ENCODE measurements at places on chromosomes 13 and 19. TPM values are rescaled to one million over a fixed set of nuclear protein-coding genes. Genes with fewer than 3 reads are reported as not detected.

DNA sequence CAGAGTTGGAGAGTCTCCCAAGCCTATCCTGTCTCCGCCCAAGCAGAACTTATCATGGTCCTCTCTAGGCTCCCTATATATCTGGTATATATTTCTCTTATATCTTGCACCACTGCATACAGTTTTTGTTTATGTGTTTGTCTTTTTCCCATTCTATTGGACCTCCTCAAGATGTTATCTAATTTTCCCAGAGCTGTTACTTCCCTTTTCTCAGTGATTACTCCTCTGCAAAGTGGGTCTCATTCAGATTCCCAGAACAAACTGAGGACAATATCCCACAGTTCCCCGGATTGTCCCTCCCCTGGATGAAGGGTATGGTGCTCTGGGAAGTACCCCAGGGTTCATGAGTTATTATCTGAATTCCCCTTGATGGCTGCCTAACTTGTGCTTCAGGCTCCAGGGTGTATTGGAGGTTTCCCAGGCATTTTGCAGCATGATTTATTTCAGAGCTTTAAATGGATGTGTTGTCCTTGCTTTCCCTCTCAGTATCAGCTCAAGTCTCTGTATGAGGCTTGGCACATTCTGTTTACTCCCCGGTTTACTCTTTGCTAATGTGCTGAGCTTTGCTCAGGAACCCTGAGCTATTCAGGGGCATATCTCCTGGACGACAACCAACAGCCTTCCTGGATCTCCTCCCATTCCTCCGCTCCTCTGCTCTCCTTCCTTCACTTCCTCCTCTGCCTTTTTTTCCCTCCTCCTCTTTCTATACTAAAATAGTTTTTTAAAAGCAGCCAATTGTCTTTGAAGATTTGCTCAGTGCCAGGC is 329.3 kb downstream of the SPRY2 start:
- no peak for DNase-seq
- H3K36me3 ChIP-seq, result no peaks in the 10 kb centered on the region
- H3K27ac ChIP-seq, result no peak overlapping the region
- H3K4me1 ChIP-seq, result peaks cover 5% of the 10 kb centered on the region

The LGALS4 gene
- 0.50 TPM for total RNA-seq

DNA sequence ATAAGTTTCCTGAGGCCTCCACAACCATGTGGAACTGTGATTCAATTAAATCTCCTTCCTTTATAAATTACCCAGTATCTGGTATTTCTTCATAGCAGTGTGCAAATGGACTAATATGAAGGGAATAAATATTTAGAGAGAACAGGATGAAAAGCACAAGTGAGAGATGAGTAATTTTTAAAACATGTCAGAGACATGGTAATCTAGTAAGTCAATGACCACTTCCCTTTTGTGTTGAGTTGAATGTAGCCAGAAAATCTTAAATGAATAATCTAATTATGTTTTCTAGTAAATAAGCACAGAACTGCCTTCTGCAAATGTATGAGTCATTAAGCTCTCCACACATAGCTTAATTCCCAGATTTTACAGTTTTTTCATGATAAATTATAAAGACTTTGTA is 524.1 kb upstream of the SLITRK5 start:
- no peak overlapping the region for H3K4me3 ChIP-seq
- no peaks in the 10 kb centered on the region for H3K27me3 ChIP-seq

DNA sequence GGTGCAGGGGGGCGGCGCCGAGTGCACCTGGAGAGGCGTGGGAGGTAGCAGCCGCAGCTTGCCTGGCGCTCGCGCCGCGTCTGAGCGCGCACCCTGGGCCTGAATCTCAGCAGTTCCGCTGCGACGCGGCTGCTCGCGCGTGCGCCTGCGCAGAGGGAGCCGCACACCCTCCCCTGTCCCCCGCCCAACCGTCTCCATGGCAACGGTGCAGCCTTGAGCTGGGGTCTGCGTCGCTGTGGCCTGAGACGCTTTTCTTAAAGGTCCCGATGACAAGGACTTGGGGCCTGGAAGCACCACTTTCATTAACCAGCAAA is at the start of gene PNMA8B:
PNMA8B (minus strand) TSS at position 82 of the 314 bp plus-strand sequence. CDS start 402 bp downstream, outside the sequence.
- H3K27me3 ChIP-seq, result no peaks in the 10 kb centered on the region
- no peak for DNase-seq
- no peak within 1 kb of the TSS for H3K27ac ChIP-seq
- peak within 1 kb of the TSS; percentile 41 for H3K4me3 ChIP-seq

The CYP2A7 gene
- not detected for total RNA-seq

GRCh38 chr13:110642291-110642981 is 27.1 kb downstream of the NAXD start:
- no peak for DNase-seq
- peak overlapping the region; percentile 63 for H3K27ac ChIP-seq
- H3K27me3 ChIP-seq, result no peaks in the 10 kb centered on the region
- peaks cover 20% of the 10 kb centered on the region for H3K4me1 ChIP-seq

GRCh38 chr13:99250982-99251825 is 7.0 kb downstream of the GPR18 start:
- H3K27ac ChIP-seq, result no peak overlapping the region
- no peak for DNase-seq
- no peaks in the 10 kb centered on the region for H3K4me1 ChIP-seq
- no peaks in the 10 kb centered on the region for H3K27me3 ChIP-seq
- peaks cover 14% of the 10 kb centered on the region for H3K36me3 ChIP-seq

The CYP4F8 gene
- not detected for total RNA-seq

DNA sequence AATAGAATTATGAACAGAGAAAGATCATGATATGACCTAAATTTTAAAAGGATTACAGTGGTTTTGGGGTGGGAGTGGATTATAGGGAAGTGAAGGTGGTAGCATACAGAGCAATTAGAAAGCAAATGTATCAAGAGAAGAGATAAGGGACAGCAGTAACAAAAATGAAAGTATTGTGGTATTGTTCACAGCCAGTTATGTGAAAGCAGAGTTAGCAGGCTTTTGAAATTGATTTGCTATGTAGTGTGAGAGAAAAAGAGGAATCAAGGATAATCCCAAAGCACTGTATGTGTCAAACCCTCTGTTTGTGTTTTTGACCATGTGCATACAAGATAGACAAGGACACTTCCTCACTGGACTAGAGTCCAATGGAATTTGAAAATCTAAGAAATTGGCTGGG is 1721.4 kb downstream of the PCDH9 start:
- H3K4me3 ChIP-seq, result no peak overlapping the region
- no peaks in the 10 kb centered on the region for H3K27me3 ChIP-seq
- H3K27ac ChIP-seq, result no peak overlapping the region
- no peaks in the 10 kb centered on the region for H3K36me3 ChIP-seq
- H3K4me1 ChIP-seq, result no peaks in the 10 kb centered on the region

The C19orf18 gene
- 0.83 TPM for total RNA-seq

DNA sequence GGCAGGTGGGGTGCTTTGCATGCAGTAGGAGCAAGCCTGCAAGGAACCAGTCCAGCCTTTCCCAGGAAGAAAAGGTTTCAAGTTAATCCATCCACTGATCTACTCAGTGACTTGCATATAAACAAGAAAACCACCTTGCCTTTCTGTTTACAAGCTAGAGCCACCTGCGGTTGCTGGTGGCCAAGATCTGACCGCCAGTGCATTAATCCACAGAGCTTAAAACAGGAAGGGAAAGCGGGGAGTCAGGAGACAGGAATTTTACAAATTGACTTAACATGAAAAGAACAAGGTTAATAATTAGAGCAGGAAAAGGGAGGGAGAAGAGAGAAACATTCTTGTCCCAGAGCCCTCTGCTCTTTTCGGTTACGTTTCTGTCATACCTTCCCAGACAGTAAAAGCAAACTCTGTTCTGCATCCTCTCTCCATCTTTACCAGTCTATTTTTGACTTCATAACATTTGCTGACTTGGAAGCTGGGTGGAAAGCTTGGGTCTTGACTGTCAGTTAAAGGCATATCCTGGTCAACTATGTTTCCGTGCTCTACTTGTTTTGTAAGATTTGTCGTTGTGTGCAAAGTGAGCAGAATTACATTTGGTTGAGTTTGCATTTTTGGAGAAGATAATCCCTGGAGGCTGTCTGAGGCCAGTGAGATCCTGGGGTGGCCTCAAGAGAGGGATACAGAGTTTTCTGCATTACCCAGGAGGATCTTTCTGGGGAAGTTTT is 760.6 kb downstream of the EFNB2 start:
- H3K27ac ChIP-seq, result no peak overlapping the region
- DNase-seq, result no peak
- no peaks in the 10 kb centered on the region for H3K4me1 ChIP-seq

The SIGLEC6 gene
- 4.4 TPM for total RNA-seq

DNA sequence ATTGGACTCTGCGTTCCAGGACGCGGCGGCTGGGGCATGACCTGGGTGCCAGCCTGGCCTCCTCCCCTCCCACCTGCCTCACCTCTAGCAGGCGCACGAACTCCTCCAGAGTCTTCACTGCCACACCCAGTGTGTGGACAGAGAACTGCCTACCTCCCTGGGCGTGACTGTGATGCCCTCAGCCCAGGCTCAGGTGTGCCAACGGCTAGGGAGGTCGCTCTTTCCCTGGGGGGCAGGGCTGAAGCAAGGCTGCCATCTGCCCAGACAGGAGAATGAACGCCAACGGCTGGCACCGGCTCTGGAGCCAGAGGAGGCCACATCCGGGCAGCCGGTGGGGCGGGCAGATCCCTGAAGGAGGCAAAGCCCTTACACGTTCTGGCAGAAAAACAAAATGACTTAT is 11.3 kb downstream of the NANOS3 start:
- no peak for DNase-seq
- no peaks in the 10 kb centered on the region for H3K36me3 ChIP-seq
- no peak overlapping the region for H3K4me3 ChIP-seq
- no peak overlapping the region for H3K27ac ChIP-seq

The TMEM238 gene
- 0.84 TPM for total RNA-seq

GRCh38 chr19:47145639-47146486 is 15.2 kb downstream of the SAE1 start:
- H3K27ac ChIP-seq, result peak overlapping the region; percentile 20
- H3K27me3 ChIP-seq, result no peaks in the 10 kb centered on the region
- peaks cover 53% of the 10 kb centered on the region for H3K4me1 ChIP-seq
- no peak overlapping the region for H3K4me3 ChIP-seq
- peaks cover 16% of the 10 kb centered on the region for H3K36me3 ChIP-seq

The CLDN10 gene
- total RNA-seq, result 1.2 TPM

The TRAPPC2B gene
- 21.2 TPM for total RNA-seq

DNA sequence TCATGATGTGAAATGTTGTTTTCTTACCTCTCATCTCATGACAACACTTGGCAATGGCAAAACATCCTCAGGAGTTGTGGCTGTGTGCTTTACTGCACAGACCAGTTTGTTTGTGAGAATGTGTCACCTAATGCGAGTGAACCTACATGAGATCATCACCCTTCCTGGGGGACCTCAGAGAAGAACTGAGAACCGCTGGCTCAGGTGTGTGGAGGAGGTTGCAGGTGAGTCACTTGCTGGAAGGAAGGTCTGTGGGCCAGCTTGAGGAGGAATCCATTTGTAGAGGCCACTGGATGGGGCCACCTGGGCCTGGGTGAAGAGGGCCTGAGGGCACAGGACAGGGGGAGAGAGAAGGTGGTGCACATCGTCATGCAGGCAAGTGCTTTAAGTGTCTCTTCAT is 3.0 kb upstream of the CEACAM1 start:
- H3K27me3 ChIP-seq, result no peaks in the 10 kb centered on the region
- H3K27ac ChIP-seq, result no peak overlapping the region
- H3K36me3 ChIP-seq, result no peaks in the 10 kb centered on the region
- H3K4me3 ChIP-seq, result no peak overlapping the region
- no peak for DNase-seq

- no peaks in the 10 kb centered on the region for H3K4me1 ChIP-seq
- no peak overlapping the region for H3K4me3 ChIP-seq
- H3K36me3 ChIP-seq, result no peaks in the 10 kb centered on the region
- no peak for DNase-seq
- H3K27ac ChIP-seq, result no peak overlapping the region
- no peaks in the 10 kb centered on the region for H3K27me3 ChIP-seq
Observed at GRCh38 chr13:82606008-82606407, 1276.3 kb downstream of the SLITRK1 start.

The SLC25A30 gene
- total RNA-seq, result 10.3 TPM

GRCh38 chr13:75945841-75946482 is 309.8 kb downstream of the LMO7 start:
- H3K4me3 ChIP-seq, result no peak overlapping the region
- H3K27me3 ChIP-seq, result no peaks in the 10 kb centered on the region
- no peak for DNase-seq
- H3K36me3 ChIP-seq, result no peaks in the 10 kb centered on the region
- peaks cover 28% of the 10 kb centered on the region for H3K4me1 ChIP-seq
- H3K27ac ChIP-seq, result peak overlapping the region; percentile 77

- H3K27ac ChIP-seq, result no peak overlapping the region
- no peak overlapping the region for H3K4me3 ChIP-seq
- no peaks in the 10 kb centered on the region for H3K4me1 ChIP-seq
- DNase-seq, result no peak
Observed at GRCh38 chr19:18903156-18904037, 7.4 kb upstream of the CERS1 start.

The ZNF177 gene
- total RNA-seq, result 3.6 TPM

DNA sequence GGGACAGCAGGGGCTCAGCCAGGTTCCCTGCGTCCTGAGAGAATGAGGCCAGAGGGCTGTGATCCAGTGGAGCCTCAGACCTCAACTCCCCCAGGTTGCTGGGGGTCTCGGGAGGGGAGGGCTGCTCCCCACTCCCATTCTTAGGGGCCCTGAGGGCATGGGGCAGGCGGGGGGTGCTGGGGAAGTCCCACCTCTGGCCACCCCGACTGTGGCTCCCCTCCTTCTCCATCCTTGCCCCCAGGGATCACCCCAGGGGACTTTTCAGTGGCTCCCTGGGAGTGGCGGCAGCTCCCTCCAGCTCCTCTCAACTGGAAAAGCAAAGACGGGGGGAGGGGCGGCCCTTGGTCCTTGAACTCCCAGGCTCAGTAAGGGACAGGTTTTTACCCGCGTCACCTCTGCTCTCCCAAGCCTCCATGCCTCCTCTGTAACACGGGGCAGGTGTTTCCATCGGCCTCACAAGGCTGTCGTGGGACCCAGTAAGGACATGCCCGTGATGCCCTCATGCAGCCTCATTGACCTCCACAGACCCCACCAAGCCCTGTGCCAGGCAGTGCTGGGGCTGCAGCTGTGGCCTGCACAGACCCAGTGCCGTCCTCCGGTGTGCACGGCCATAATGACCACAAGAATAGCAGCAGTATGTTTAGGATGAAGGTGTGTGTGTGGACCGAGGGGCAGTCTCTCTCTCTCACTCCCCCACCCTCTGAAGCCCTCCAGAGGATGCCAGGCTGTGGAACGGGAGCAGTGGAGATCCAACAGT is 11.6 kb upstream of the TOMM40 start:
- no peak for DNase-seq
- H3K4me1 ChIP-seq, result peaks cover 14% of the 10 kb centered on the region
- H3K27ac ChIP-seq, result no peak overlapping the region
- peaks cover 77% of the 10 kb centered on the region for H3K36me3 ChIP-seq

DNA sequence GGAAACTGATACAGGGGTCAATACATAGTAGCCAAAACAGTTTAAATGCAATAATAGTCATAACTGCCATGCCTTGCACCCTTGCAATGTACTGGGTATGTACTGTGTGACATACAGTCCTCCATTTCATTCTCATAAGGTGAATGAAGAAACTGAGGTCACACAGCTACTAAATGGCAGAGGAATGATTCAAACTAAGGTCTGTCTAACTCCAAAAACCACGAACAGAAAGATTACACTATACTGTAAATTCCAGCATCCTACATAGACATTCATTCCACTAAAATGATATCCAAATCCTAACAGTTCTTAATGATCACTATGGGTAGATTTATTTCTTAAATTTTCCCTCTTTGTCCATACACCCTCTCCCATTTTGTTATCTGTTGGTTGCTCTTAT is 238.1 kb upstream of the SERP2 start:
- no peak overlapping the region for H3K27ac ChIP-seq
- no peaks in the 10 kb centered on the region for H3K36me3 ChIP-seq
- H3K27me3 ChIP-seq, result no peaks in the 10 kb centered on the region
- no peaks in the 10 kb centered on the region for H3K4me1 ChIP-seq
- no peak overlapping the region for H3K4me3 ChIP-seq

Data from esophagus muscularis mucosa (tissue), 4 donors.